ENCODE measurements at places on chromosomes 11 and 22.

- peak; percentile 29 for DNase-seq
These were observed 5.4 kb downstream of the MUC5B start for GRCh38 chr11:1228101-1228821.

DNA sequence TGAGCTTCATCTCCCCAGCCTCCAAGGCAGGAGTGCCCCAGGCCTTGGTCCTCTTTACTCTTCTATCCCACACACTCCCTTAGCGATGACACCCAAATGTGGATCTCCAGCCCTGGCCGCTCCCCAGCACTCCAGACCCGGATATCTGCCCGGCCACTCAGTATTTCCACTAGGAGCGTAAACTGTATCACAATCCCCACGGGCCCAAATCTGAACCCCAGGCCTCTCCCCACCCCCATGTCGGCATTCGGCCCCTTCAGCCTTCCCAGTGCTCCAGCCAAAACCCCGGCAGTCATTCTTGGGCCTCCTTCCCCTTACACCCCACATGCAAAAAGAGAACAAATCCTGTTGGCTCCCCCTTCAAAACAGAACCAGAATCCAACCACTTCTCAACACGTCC lies 20.8 kb downstream of the WNT11 start:
- no peak for DNase-seq

DNA sequence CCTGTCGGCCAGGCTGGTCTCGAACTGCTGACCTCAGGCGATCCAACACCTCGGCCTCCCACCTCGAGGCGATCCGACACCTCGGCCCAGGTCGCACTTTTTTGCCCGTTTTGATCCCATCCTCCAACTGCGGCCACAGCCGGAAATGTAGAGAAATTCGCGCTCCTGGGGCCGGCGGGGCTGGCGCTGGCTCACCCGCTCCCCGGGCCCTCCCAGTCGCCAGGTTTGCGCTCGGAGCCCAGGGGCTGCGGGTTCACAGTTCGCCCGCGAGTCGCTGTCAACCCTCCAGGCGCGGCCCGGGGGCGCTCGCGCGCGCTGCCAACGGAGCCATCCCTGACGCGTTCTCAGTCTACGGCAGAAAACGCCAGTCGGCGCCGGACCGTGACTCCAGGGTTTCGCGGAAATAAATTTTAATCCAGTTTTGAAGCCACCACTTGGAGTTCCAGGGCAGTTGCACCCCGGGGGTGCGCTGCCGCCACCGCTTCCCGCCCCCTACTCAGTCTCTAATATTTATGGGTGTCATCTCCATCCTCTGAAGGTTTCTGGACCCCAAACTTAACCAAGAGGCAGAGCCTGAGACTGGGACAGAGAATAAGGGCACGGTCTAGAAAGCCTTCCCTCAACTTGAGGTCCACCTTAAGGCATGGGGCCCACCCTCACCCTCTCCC lies 1.5 kb upstream of the KLHDC7B start:
- no peak for DNase-seq

DNA sequence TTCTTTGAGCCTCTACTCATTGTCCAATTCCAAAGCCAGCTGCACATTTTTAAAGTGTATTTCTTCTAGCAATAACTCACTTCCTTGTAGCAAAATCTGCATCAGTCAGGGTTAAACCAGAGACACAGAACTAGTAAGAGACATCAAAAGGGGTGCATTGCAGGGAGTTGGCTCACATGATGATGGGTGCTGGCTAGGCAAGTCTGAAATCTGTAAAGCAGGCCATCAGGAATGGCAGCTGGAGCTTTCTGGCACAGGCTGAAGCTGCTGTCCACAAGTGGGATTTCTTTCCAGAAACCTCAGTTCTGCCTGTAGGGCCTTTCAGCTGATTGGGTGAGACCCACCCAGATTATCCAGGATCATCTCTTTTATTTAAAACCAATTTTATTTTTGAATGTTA lies 698.1 kb downstream of the NTM start:
- no peak for DNase-seq

- no peak for DNase-seq
These were observed 15.0 kb downstream of the POU2F3 start for GRCh38 chr11:120254788-120255518.

GRCh38 chr11:98679673-98680072 lies 341.1 kb upstream of the CNTN5 start:
- DNase-seq, result no peak

DNA sequence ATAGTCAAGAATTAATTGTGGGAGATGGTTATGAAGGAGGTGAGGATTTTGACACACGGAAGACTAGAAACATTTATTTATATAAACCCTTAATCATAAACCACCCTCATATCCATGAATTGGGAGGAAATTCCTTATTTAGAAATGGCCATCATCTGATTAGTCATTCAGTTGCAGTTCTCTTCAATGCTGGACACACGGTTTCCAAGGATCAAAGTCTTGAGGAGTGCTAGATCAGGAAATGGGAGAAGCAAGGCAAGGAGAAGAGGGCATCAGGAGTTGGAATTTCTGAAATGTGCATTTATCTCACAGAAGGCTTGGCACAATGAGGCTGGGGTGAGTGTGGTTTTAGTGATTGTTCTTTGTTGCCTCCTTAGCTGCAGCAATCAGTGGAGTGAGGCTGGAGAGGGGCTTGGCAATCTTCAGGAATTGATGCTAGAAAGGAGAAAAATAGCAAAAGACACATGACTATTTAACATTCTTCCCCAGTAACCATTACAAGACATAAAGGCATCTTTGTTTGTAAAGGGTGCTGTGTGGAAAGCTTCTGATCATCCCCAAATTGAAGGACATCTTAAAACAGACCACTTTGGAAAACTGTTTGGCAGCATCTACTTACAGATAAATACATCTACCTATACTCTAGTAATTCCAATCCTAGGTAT lies 21.6 kb upstream of the GDPD4 start:
- DNase-seq, result no peak

DNA sequence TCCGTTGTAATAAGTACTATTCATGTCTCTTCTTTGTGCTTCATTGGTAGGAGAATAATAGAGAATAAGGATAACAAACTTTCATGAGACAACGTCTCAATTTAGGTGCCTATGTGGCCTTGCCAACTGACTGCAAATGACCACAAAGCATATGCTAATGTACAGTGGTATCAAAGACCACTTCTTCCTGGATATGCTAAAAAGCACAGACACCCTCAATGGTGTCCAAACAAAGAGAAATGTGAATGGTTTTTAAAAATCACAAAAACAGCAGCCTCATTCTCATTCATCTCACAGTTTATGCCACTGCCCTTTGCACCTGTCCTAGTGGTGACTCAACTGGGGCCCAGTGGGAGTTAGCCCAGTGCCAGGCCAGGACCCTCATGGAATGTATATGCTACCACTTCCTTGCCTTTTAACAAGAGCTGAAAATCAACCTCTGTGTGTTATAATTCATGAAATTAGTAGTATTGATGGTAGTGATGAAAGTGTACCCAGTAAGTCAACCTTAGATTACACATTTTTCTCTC lies 65.2 kb upstream of the MTMR2 start:
- no peak for DNase-seq

DNA sequence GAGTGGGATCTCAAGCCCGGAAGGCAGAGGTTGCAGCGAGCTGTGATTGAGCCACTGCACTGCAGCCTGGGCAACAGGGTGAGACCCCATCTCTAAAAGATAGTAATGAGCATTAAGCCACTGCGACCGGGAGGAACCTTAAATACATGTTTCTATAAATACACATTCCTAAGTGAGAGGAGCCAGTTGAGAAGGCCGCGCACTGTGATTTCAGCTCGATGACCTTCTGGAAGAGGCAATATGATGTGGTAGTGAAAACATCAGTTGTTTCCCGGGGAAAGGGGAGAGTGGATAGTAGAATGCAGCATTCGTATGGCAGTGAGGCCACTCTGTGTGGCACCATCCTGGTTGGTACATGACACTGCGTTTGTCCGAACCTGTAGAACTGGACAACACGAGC lies 18.0 kb downstream of the PTDSS2 start:
- DNase-seq, result peak; percentile 12

DNA sequence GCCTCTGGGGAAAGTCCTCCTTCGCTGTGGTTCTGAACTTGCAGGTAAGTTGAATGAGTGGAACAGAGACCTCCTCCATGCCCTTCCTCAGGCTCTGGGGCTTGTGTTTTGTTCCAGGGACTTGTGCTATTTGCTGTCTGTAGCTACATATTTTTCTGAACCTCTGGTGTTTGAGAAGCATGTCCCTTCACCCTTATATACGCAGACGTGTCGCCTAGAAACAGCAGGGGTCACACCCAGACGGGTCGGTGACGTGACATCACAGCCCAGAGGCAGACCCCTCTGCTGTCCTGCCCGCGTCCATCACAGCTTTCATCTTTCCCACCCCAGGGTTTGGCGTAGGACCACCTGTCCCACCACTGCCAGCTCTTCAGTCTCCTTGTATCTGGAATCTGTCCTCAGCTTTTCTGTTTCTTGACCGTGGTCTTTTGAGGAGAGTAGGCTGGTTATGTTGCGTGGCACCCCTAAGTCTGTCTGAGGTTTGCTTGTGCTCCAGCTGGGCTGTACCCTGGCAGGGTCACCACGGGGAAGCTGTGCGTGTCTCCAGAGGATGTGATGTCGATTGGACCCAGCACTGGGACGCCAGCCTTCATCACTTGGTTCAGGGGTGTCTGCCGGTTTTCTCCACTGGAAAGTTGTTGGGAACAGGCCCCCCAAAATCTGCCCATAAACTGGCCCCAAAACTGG lies 13.4 kb upstream of the MUC5B start:
- peak; percentile 15 for DNase-seq

- no peak for DNase-seq
These were observed 61.0 kb upstream of the THY1 start for GRCh38 chr11:119483881-119484371.

GRCh38 chr22:32177221-32177765 lies 18.2 kb upstream of the C22orf42 start:
- no peak for DNase-seq

GRCh38 chr22:36901411-36902142 lies 11.9 kb upstream of the CSF2RB start:
- DNase-seq, result no peak

DNA sequence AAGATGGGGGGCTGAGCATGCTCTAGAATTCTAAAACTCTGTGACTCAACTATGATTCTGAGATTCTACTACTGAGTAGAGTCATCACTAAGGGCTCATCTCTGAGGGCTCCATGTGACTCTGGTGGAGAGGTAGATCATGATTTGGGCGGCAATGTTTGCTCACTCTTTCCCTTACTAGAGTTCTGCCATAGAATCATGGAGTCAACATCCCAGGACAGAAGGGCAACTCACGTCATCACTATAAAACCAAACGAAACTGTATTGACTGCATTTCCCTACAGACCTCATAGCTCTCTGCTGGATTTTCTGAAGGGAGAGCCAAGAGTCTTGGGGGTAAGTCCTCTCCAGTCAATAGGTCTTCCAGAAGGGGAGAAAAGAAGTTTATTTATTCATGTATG lies at the start of gene MS4A14:
TSS of gene MS4A14 (plus strand) at position 78 of the 400 bp plus-strand sequence. CDS start at position 198, 120 bp downstream.
- no peak for DNase-seq

DNA sequence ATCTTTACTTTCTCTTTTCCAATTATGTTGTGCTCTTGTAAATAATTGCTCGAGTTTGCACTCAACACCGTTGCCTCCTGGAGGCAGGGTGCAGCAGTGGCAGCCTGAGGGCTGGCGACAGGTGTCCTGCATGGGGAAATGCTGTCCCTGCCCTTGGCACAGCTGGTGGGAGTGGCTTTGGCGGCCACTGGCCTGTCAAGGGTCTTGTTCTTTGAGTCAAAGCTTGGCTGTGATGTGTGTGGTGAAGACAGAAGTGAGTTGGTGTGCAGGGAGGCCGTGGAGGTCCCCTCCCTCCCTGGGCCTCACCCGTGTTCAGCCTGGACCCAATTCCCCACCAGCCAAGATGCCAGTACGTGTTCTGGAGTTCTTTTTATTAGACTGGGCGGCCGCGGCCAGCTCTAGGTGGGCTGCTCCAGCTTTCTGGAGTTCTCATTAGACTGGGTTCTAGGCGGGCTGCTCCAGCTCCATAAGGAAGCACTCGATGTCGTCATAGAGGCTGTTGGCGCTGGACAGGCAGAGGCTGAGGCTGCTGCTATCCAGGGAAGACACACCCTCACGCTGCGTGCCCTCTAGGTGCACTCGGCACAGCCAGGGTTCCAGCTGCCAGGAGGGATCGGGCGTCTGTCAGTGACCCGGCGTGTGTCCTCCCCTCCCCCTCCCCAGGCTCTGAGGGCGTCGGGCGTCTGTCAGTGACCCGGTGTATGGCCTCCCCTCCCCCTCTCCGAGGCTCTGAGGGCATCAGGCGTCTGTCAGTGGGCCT lies 3.4 kb downstream of the IRF7 start:
- peak; percentile 68 for DNase-seq

- no peak for DNase-seq
These were observed 137.3 kb upstream of the RASSF10 start for GRCh38 chr11:12871788-12872321.

DNA sequence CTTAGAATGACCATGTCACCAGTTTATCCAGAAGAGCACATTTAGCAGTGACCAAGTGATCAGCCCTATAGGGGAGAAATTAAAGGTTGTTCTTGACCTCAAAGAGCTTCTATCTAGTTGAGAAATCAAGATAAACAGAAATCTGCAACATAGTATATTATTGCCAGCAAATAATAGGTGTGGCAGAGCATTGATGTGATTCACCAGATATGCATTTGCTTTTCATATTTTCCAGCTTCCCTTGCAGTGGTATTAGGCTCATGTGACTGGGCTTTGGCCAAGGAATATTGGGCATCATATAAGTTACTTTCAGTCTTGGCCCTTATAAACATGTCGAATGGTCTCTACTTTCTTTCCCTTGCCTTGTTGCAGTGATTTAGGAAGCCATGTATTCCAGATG lies 34.5 kb downstream of the COMMD9 start:
- no peak for DNase-seq

DNA sequence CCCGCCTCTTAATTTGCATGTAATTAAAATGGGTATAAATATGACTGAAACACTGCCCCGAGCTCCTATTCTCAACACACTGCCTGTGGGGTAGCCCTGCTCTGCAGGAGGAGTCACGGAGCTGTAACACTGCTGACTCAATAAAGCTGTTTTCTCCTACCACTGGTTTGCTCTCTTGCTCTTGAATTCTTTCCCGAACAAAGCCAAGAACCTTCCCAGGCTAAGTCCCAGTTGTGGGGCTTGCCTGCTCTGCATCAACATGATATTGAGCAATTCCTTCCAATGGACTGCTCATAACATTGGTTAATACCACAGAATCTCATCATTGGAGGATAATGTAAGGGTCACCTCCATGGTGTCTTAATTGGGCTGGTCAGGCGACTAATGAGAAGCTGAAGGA lies 114.4 kb downstream of the FBXO7 start:
- DNase-seq, result no peak

DNA sequence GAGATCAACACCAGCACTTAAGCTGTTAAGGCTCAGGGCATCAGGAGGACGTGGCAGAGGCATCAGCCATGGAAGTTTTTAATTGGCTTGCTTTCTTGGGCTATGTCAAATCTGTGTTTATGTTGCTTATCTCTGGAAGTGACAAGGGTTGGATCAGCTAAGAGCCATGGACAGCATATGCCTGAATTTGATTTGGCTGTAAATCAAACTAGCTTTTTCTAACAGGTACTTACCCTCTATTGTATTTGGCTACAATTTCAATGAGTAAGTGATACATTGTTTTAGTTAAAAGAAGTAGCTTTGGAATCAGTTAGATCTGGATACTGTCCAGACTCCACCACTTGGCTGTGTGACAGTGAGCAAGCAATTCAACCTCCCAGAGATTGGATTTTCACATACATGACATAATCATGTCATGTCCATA lies 936.6 kb downstream of the OPCML start:
- no peak for DNase-seq

All from left hindlimb (tissue), 1 donor.